ENCODE measurements at places on chromosomes 5 and 9.
A peak's percentile ranks its signal among the peaks of the same experiment; 100 is the strongest.

GRCh38 chr5:106397700-106398099, 1273.0 kb downstream of the EFNA5 start:
- no peak for DNase-seq

GRCh38 chr5:4942831-4943178, 197.3 kb upstream of the ADAMTS16 start:
- no peak for DNase-seq

- no peak for DNase-seq
These were observed 267.7 kb upstream of the RASA1 start for GRCh38 chr5:86999951-87000350.

- no peak for DNase-seq
These were observed 5.2 kb upstream of the NKD2 start for GRCh38 chr5:1003296-1003937.

- no peak for DNase-seq
These were observed 41.4 kb upstream of the PAPPA start for GRCh38 chr9:116112236-116112635.

DNA sequence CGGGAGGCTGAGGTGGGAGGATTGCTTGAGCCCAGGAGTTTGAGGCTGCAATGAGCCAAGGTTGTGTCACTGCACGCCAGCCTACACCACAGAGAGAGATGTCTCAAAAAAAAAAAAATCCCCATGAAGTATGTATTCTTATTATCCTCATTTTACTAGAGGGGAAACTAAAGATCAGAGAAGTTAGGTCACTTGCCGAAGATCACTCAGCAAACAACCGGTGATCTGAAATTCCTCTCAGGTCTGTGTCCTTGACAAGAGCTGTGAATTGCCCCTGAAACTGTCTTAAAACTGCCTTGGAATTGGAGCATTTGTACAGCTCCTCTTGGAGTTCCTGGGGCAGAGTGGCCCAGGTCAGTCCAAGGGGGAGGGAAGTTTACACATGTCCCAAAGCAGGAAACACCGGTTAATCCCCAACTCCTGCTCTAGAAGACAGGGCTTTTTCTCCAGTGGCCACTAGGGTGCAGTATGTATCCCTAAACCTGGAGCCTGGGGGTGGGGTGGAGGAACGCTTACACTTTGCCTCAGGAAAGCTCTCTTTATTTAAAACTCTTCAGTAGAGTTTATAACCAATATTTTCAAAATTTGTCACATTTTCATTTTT, 27.6 kb downstream of the AQP7 start:
- DNase-seq: peak; percentile 23

DNA sequence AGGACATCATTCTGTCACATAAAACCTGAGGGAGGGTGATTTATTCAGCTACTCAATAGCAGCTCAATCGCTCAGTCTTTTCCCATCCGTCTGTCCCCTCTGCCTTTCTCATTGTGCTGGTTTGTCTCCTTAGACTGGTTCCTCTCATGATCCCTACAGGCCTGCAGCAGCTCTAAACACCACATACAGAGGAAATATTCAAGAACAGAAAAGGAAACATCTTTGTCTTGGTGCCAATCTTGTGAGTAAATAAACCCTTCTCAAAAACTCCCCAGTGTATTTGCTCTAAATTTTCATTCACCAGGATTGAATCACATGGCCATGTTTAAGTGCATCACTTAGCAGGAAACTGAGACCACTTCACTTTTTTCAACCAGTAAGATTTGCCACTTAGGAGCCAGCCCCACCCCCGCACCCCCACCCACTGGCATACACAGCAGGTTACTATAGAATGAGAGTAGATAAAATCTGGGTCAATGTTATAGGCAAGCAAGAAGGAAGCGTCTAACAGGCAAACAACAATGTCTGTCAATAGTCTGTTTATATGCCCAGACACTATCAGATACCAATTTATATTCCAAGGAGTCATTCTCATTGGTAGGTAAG, 895.5 kb upstream of the DMAC1 start:
- no peak for DNase-seq

- DNase-seq: no peak
These were observed 5.2 kb downstream of the BASP1 start for GRCh38 chr5:17222664-17223063.

DNA sequence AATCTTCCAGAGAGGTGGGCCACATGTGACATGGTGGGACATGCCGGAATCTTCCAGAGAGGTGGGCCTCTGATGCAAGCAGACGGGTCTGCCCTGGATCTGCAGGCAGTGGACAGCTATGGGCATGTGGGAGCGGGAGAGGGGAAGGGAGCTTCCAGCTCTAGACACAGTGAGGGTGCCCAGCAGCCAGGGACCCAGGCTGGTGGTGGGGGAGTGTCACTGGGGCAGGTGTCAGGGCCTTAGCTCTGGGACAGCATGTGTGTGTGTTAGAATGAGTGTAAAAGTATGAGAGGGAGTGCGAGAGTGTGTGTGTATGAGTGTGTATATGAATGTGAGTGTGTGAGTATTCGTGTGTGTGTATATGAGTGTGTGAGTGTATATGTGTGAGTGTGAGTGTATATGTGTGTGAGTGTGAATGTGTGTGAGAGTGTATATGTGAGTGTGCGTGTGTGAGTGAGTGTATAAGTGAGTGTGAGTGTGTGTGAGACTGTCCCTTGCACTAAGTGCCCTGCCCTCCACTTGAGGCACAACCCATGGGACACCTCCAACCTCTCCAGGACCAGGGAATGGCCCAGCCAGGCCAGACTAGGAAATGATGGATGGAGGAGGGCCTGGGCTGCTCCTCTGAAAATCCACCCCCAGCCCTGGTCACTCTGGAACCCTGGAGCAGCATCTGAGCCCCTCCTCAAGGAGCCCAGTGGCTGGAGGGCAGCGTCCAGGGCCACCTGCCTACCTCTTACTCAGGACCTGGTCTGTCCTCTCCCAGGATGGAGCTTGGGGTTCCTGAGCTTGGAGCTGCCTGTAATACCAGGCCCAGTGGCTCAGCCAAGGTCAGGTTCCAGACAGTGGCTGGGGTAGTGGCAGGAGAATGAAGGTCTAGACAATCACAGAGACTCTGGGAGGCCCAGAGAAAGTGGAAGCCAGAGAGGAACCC, 122.2 kb downstream of the C9orf50 start:
- no peak for DNase-seq

DNA sequence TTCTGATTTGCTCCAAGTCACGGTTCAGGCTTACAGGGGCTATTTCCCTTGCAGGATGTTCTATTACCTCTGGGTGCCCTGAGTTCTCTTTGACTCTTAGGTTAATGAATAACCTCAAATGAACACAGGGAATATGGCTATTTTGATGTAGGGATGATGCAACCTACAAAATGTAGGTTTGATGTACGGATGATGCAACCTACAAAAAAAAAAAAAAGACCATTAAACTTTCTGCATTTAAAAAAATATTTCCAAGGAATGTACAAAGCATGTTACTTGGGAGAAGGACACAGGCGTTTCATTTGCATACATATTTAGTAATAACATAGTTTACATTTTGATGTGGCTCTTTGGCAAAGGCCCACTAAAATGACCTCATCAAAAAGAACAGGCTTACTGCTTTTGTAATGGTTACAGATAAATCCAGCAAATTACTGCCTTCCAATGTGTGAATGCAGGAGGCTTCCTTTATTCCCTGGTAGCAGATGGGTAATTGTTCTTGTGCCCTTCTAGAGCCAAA, 36.3 kb downstream of the ZNF474 start:
- no peak for DNase-seq

DNA sequence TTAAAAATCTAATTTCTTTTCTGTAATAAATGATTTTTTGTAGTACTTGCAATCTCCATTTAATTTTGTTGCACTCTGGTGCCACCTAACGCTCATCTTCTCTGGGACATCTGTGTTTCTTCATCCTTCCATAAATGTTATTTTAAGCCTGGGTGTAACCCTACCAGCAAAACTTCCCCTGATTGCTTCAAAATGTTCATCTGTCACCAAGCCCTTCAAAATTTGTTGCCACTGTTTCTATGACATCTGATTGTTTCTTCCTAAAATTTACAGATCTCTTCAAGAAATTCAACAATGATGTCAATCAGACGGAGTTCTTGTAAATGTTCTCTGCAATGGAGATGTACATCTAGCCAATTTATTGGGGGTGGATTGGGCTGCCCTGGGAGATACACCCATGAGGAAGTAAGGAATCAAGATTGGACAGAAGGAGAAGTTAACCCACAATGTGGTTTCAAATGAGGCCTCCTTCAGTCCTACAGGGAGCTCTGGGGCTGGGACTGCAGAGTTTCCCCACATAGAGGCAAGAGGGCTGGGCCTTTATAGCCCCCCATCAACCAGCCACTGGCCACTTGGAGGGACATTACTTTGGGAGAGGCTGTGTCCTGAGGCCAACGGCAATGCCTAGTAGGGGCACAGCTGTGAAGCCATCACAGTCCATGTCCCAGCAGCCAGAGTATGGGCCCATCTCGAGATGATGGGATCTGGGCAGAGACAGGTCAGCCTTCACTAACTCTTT, 23.3 kb downstream of the MCTP1 start:
- no peak for DNase-seq

DNA sequence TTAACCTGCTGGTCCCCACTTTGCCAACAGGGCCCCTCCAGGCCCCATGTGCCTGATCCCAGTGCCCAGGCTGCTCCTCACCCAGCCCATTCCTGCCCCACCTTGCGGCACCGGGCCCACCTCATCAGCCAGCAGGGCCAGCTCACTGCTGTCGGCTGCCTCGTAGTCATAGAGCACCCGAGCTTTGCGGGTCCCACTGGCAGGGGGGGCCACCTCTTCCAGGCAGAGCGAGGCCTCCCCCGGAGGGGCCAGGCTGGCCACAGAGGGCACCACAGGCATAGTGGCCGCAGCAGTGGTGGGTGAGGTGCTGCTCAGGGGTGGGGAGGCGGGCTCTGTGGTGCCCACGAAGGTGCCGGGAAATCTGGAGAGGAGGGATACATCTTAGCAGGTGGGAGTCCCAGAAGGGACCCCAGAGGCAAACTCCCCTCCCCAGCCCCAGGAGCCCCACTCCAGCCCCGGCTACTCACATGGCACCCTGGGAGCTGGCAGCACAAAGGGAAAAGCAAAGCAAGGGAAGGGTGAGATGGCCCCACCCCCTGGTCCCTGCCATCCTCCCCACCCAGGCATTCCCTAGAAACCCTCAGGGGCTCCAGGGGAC, 19.0 kb downstream of the SH3GLB2 start:
- DNase-seq: no peak

GRCh38 chr9:111805830-111806241, 11.1 kb upstream of the SHOC1 start:
- no peak for DNase-seq

GRCh38 chr9:123107639-123108285, 74.3 kb downstream of the GPR21 start:
- no peak for DNase-seq

- no peak for DNase-seq
These were observed 412.7 kb downstream of the EFNA5 start for GRCh38 chr5:107257885-107258520.

GRCh38 chr5:42756606-42757601, at the start of gene CCDC152:
TSS of gene CCDC152 (plus strand) at chr5:42756818. CDS start at chr5:42759122, 2,304 bp downstream.
- DNase-seq: peak; percentile 22

DNA sequence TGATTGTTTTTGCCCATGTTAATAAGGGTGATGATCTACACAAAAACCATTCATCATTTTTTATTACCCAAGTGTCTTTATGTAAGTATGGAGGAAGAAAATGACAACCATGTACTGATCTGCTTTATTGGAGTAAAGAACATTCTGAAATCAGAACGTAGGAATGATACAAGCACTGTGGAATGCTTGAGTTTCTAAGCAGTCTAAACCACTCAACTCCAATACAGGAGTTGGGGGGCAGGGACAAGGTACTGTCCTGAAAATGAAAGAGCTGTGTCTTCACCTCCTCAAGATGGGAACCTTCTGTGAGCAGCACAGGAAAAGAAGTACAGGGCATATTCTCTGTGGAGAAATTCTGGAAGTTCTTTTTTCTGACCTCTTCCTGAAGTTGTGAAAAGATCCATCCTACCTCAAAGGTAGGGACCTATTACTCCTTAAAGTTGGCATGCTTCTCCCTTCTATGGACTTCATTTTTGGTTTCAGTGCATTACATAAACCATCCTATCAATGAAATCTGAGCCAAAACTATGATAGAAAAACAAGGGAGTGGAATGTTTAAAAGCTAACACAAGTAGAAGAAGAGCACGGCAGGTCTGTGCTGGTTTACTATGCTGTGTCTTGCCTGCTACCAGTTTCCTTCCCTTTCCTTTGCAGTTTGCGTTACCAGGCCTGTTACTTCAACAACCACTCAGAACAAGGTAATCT, 202.6 kb downstream of the SEMA5A start:
- no peak for DNase-seq

- no peak for DNase-seq
These were observed 488.4 kb upstream of the DMAC1 start for GRCh38 chr9:8287970-8288369.

- DNase-seq: no peak
These were observed 201.3 kb downstream of the HINT1 start for GRCh38 chr5:130963798-130964197.

DNA sequence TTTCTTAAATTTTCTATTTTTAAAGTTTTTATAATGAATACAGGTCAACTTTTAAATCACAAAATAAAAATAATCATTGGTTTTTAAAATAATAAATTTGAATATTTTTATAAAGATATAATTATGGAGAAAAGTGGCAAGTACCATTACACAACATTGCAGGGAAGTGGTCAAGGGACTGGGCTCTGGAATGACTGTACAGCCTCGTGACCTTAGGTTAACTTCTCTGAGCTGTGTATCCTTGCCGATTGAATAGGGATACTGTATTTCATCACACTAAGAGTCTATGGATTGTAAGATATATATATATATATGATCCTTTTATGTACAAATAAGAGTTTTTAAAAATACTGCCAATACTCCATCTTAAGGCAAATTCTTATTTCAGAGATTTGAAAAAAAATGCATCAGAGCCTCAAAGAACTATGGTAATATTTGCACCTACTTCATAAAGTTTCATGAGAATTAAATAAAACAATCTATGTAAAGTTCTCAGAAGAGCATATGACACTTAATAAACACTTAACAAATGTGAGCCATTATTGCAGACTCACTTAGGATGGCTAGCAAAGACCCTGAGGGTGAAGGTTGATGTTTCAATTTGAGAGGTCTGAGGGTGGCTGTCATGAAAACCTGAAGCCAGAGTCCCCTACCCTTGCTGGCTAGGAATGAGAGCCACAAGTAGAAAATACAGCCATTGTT, 136.5 kb downstream of the CCDC192 start:
- no peak for DNase-seq

- no peak for DNase-seq
These were observed 23.5 kb downstream of the MTREX start for GRCh38 chr5:55331321-55331720.

- no peak for DNase-seq
These were observed 129.2 kb downstream of the ZNF462 start for GRCh38 chr9:106992186-106992585.

- no peak for DNase-seq
These were observed 198.9 kb downstream of the DAB2IP start for GRCh38 chr9:121850366-121850765.

GRCh38 chr5:150783422-150783928, 4.9 kb downstream of the SMIM3 start:
- no peak for DNase-seq
